ENCODE measurements at places on chromosomes 4 and X. TPM values are rescaled to one million over a fixed set of nuclear protein-coding genes. Genes with fewer than 3 reads are reported as not detected.
A peak's percentile ranks its signal among the peaks of the same experiment; 100 is the strongest.

CNOT6L gene
- 83.4 TPM for total RNA-seq

MAGIX gene
- 0.84 TPM for total RNA-seq

ERAS gene
- total RNA-seq, result not detected

ZAR1 gene
- not detected for total RNA-seq

DNA sequence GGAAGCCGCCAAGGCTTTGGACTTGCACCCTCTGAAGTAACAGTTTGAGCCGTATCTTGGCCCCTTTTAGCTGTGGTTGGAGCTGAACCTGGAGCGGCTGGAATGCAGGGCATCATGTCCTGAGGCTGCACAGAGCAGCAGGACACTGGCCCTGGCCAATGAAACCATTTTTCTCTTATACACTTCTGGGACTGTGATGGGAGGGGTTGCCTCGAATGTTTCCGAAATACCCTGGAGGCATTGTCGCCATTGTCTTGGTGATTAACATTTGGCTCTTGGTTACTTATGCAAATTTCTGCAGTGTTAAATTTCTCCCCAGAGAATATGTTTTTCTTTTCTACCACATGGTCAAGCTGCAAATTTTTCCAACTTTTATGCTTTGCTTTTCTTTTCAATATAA lies 137.2 kb downstream of the MAGEC1 start:
- DNase-seq, result no peak

DNA sequence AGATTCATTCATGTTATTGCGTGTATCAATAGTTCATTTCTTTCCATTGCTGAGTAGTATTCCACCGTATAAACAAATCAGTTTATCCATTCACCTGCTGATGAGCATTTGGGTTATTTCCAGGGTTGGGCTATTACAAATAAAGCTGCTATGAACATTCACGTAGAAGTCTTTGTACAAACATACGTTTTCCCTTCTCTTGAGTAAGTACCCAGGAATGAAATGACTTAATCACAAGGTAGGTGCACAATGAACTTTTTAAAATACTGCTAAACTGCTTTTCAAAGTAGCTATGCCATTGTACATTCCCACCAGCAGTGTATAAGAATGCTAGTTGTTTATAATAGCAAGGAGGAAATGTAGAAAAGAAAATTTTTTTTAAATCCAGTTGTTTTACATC lies 35.9 kb downstream of the SYTL4 start:
- no peak for DNase-seq

- DNase-seq, result no peak
Observed at GRCh38 chr4:54367059-54367458, 138.0 kb downstream of the PDGFRA start.

DNA sequence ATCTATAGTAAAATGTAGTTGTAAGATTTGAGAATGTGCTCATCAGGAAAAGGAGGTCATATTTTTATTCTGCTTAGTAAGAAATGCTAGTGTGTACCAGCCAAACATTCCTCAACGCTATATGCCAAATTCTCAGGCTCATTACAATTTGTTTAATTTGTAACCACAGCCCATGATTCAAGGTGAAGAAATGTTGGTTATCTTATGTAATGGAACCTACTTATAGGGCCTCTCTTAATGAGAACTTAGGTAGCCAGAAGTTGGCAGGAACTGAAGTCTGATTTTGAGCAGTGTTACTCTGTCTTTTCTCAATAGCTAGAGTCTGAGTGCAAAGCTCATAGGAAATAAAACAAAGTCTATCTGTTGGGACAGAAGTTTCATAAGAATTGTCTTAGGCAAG lies 595.0 kb downstream of the GLUD2 start:
- DNase-seq, result no peak

- no peak for DNase-seq
Observed at GRCh38 chr4:118754890-118755289, 69.7 kb downstream of the METTL14 start.

GRCh38 chr4:128384091-128384520 lies 96.5 kb upstream of the PGRMC2 start:
- no peak for DNase-seq

GRCh38 chr4:18795794-18796193 lies 774.2 kb upstream of the LCORL start:
- DNase-seq, result no peak

DNA sequence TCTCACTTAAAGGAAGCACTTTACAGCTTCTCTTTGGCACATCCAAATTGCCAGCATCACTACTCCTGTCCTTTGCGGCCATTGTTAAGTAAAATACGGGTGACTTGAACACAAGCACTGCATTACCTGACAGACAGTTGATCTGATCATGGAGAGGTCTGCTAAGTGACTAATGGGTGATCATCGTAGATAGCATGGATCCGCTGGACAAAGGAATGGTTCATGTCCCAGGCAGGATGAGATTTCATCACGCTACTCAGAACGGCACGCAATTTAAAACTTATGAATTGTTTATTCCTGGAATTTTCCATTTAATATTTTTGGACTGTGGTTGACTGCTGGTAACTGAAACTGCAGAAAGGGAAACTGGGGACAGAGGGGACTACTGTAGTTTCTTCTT lies 94.1 kb downstream of the NEUROG2 start:
- no peak for DNase-seq

GRCh38 chr4:146155152-146155724 lies 20.3 kb upstream of the LSM6 start:
- no peak for DNase-seq

DNA sequence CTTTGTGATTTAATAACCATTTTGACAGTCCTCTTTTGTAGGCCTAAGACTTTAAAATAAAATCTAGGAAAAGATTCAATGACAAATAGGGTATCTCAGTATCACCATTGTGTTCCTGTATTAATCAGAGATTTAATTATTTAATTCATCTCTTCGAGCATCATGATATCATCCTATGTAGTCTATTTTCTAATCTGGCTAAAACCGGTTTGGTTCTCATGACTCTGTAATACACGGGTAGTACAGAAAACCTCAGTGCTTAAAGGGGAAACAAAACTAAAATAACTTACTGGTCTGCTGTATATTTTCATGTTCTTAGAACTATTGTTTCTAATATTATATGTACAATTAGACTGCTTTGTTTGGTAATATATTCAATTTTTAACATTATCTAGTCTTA lies 23.7 kb upstream of the FBXW7 start:
- DNase-seq, result no peak

GRCh38 chr4:184475096-184475461 lies 729 bp upstream of the IRF2 start:
- peak; percentile 54 for DNase-seq

- DNase-seq, result peak; percentile 25
Observed at GRCh38 chr4:139658185-139658584, 7.4 kb upstream of the MGST2 start.

- DNase-seq, result no peak
Observed at GRCh38 chr4:136651932-136652331, 880.4 kb downstream of the PCDH18 start.
